Vein endothelial cell (primary cell): ENCODE measurements at places on chromosomes 3 and 15. TPM values are rescaled to one million over a fixed set of nuclear protein-coding genes. Genes with fewer than 3 reads are reported as not detected.

Gene KLF13
- 28.7 and 34.6 TPM in 2 replicates for total RNA-seq

Gene CYP1A1
- total RNA-seq = 9.1 and 10.5 TPM in 2 replicates

Gene CPA3
- 0.48 and 0.98 TPM in 2 replicates for total RNA-seq

Gene SATB1
- total RNA-seq = 8.7 and 13.4 TPM in 2 replicates

Gene MRPL46
- 14.7 and 15.6 TPM in 2 replicates for total RNA-seq

Gene ENTPD3
- under 0.01 TPM in 1 of 2 replicates, not detected in the other for total RNA-seq

Gene TICRR
- total RNA-seq = 3.3 and 6.2 TPM in 2 replicates

Gene RARRES1
- 0.96 and 1.3 TPM in 2 replicates for total RNA-seq

Gene LPP
- total RNA-seq = 67.3 and 74.5 TPM in 2 replicates

Gene HYAL1
- total RNA-seq = 2.8 and 3.9 TPM in 2 replicates

Gene TUSC7
- total RNA-seq = not detected in 2 replicates

Gene TMC3
- total RNA-seq = not detected in 2 replicates

Gene NIPA2
- total RNA-seq = 55.5 and 96.0 TPM in 2 replicates

Gene SAMMSON
- total RNA-seq = not detected in 2 replicates

Gene DISP2
- total RNA-seq = under 0.01 and 0.10 TPM in 2 replicates

Gene CASR
- total RNA-seq = under 0.01 TPM in 1 of 2 replicates, not detected in the other

Gene NOX5
- total RNA-seq = 0.33 TPM in 1 of 2 replicates, not detected in the other

Gene MLF1
- total RNA-seq = 7.5 and 7.9 TPM in 2 replicates

Gene DNAJA4
- 3.6 and 3.7 TPM in 2 replicates for total RNA-seq

Gene SLC28A1
- total RNA-seq = not detected in 2 replicates

Gene SEMA6D
- total RNA-seq = 2.0 and 8.7 TPM in 2 replicates

Gene TM4SF18
- total RNA-seq = 91.5 and 264 TPM in 2 replicates

Gene KLHL6
- total RNA-seq = 11.7 and 15.4 TPM in 2 replicates

Gene CFAP100
- total RNA-seq = not detected in 2 replicates

Gene RASSF1
- total RNA-seq = 12.7 and 15.1 TPM in 2 replicates

Gene CFAP92
- 0.48 and 0.65 TPM in 2 replicates for total RNA-seq

Gene CCR3
- total RNA-seq = not detected in 2 replicates

Gene CCR9
- not detected in 2 replicates for total RNA-seq

Gene IL17RE
- total RNA-seq = 0.33 and 0.57 TPM in 2 replicates

Gene TGM5
- not detected in 2 replicates for total RNA-seq

Gene AADAC
- 0.33 and 0.86 TPM in 2 replicates for total RNA-seq

Gene IL16
- 0.98 and 3.2 TPM in 2 replicates for total RNA-seq

Gene CCR8
- not detected in 2 replicates for total RNA-seq

Gene P2RY13
- total RNA-seq = not detected in 2 replicates

Gene SLC6A20
- not detected in 2 replicates for total RNA-seq

Gene ZNF385D
- total RNA-seq = 0.33 and 0.67 TPM in 2 replicates

Gene SLC12A1
- not detected in 2 replicates for total RNA-seq

Gene GABRB3
- total RNA-seq = 0.76 TPM in 1 of 2 replicates, not detected in the other

Gene ADAMTS9
- 54.9 and 144 TPM in 2 replicates for total RNA-seq

Gene ABCC5
- total RNA-seq = 13.7 and 14.6 TPM in 2 replicates

Gene HHATL
- total RNA-seq = not detected in 2 replicates

Gene C2CD4A
- total RNA-seq = 0.98 and 1.2 TPM in 2 replicates

Gene SNTN
- not detected in 2 replicates for total RNA-seq

Gene SCN5A
- 4.6 and 7.5 TPM in 2 replicates for total RNA-seq

Gene CELF6
- total RNA-seq = under 0.01 and 0.10 TPM in 2 replicates

Gene SH2D7
- total RNA-seq = not detected in 2 replicates

Gene TRIM42
- not detected in 2 replicates for total RNA-seq

Gene IGSF11
- 0.29 TPM in 1 of 2 replicates, not detected in the other for total RNA-seq

Gene ZBTB11
- 20.9 and 24.3 TPM in 2 replicates for total RNA-seq

Gene AEN
- 78.0 and 83.0 TPM in 2 replicates for total RNA-seq

Gene STRIT1
- not detected in 2 replicates for total RNA-seq
